ENCODE measurements at places on chromosomes 11 and 22. TPM values are rescaled to one million over a fixed set of nuclear protein-coding genes. Genes with fewer than 3 reads are reported as not detected.

CRYBB1 gene
- total RNA-seq, result not detected

- no peak for DNase-seq
Measured at GRCh38 chr22:41043722-41044121, 48.7 kb upstream of the EP300 start.

- DNase-seq, result no peak
Measured at GRCh38 chr22:44622679-44623078, 79.3 kb upstream of the PRR5 start.

GRCh38 chr11:65454311-65454695 lies 31.7 kb downstream of the NEAT1 start:
- no peak for DNase-seq

DNA sequence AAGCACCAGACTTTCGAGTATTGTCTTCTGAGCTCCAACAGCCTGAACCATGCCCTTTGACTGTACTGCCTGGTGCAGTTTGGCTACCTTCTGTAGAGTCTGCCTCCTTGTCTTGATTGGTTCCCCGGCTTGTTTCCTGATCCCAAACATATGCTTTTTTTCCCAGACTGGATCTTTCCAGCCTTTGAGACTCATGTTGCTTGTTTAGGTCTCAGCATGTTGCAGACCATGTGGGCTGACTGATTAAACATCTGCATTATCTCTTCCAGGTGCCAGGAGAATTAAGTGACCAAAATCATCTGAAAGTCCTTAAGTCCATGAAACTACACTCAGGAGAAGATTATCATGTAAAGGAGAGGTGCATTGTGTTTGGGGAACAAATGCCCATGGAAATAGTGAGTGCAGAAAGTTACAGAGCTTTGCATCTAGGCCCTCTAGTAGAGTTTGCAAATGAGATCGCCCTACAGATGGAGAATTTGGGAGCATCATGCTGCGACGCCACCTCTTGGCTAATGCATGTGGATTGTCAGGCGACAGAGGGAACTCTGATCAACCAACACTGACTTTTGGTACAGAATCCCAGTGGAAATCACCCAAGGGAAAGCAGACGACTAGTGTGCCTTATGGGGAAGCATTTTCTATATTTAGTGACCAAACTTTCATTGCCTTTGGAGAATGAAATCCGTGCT lies 188.8 kb downstream of the BLID start:
- DNase-seq, result no peak

DNA sequence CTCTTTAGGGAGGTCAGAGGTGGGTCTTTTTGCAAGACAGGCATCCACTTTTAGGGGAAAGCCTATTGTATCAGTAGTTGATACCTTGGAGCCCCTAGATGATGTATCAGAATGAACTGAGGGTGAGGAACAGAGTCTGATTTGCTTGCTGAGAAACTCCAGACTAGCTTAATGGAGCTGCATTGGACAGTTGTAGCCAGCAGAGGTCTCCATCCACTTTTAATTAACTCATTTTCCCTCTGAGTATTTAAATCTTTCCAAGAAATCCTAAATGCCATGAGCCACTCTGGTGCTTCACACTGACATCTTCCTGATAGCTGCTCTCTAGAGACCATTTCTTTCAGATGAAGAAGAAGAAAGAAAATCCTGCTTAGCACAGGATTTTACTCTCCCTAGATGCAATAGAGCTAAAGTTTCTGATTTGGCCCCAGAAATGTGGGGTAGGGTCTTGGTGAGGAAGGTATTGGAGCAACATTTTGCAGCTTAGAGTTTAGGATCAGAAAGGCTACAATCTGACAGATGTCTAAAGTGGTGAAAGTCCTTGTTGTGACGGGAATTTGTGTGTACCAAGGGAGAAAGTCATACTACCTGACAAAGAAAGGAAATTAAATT lies 38.0 kb downstream of the EXT2 start:
- DNase-seq, result peak; percentile 24

GRCh38 chr11:12683874-12684273 lies 9.7 kb downstream of the TEAD1 start:
- DNase-seq, result peak; percentile 76

All from NCI-H460 (cell line).